Naive B cell (primary cell): ENCODE measurements at places on chromosomes 5 and 9.

DNA sequence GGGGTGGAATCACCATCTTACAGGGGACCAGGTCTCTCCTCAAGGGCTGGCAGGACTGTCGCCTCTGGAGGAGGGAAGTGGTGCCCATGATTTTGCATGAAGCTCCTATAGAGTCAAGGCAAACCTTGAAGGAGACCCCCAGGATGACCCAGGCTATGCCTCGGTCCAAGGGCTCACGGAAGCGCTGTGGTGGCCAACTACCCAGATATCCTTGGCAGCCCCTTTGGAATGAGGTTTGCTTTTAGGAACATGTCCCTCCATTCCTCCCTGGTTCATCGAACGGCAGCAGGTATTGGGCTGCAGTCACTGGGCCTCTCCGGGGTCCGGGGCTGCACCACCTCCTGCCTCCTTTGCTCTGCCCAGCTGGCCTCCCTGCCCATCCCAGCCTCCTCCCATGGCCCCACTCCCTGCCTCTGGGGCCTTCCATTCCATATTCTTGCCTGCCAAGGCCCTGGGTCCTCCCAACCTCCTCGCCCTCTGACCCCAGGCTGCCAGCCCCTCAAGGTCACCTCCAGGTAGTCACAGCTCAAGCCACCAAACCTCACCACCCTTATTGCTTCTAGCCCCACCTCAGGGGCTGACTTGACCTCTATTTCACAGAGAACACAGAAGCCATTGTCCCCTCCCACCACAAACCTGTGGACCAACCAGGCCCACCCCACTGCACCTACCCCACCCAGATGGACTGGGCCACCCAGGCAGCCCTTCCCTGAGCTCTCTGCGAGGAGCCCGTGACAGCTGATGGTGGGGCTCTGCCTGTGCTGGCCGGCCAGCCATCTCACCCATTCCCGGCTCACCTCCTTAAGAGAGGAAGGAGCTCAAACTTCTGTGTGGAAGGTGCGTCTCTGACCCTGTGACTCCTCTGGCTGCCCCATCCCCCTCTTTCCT, 3.6 kb upstream of the IL3 start:
- no peaks in the 10 kb centered on the region for H3K36me3 ChIP-seq
- no peaks in the 10 kb centered on the region for H3K4me1 ChIP-seq
- no peak overlapping the region for H3K4me3 ChIP-seq

- H3K36me3 ChIP-seq: no peaks in the 10 kb centered on the region
- no peak overlapping the region for H3K4me3 ChIP-seq
Observed at GRCh38 chr9:32931129-32931528, 70.3 kb downstream of the APTX start.

DNA sequence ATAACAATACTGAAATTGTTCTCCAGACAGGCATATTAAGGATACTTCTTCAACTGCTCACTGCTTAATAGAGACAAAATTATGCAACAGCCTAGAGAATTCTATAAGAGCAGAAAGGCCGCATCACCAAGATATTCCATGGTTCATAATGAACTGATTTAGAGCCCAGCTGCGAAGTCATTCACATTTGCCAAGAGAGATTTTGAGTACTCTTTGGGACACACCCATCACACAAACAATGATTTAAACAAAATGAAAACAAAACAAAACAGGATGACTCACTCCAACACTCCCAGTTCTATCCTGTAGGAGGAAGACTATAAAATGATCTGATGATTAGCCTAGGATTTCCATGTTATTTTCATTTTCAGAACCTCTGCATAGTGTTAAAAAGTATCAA, 145.7 kb upstream of the GNA14 start:
- no peaks in the 10 kb centered on the region for H3K27me3 ChIP-seq
- no peak overlapping the region for H3K4me3 ChIP-seq
- H3K36me3 ChIP-seq: no peaks in the 10 kb centered on the region
- no peak overlapping the region for H3K27ac ChIP-seq

DNA sequence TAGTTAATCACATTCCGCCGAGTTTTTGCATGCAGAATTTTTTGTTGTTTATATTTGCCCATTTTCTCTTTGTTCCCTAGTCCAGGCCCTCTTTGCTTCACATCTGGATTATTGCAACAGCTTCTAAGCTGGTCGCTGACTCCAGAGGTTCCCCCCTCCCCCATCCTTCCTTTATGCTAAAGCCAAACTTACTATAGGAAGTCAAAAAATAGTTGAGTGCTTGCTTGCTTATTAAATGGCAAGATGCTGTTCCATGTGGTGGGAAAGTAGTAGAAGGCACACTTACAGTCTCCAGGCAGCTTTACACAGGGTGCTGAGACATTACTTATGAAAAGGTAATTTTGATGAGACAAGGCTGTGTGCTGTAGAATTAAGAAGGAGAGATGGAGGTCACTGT, 1.3 kb downstream of the ZBTB34 start:
- DNase-seq: peak; percentile 4
- peak overlapping the region; percentile 93 for H3K27ac ChIP-seq
- H3K4me3 ChIP-seq: peak overlapping the region; percentile 75
- peaks cover 46% of the 10 kb centered on the region for H3K4me1 ChIP-seq

DNA sequence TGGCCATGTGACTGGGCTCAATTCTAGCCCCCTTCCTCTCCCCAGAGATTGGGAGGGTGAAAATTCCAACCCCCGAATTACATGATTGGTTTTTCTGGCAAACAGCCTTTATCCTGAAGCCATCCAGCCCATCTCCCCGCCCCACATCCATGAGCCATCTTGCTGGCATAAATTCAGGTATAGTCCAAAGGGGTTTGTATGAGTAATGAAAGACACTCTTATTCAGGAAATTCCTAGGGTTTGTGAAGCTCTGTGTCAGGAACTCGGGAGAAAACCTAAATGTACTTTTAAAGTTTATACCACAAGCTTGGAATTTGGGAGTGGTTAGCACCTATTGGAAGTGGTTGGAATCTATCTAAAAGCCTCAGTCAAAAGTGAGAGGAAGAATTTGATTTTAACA, 80.6 kb upstream of the SIMC1 start:
- H3K4me3 ChIP-seq: no peak overlapping the region
- H3K27ac ChIP-seq: no peak overlapping the region
- peaks cover 31% of the 10 kb centered on the region for H3K27me3 ChIP-seq
- no peak for DNase-seq

DNA sequence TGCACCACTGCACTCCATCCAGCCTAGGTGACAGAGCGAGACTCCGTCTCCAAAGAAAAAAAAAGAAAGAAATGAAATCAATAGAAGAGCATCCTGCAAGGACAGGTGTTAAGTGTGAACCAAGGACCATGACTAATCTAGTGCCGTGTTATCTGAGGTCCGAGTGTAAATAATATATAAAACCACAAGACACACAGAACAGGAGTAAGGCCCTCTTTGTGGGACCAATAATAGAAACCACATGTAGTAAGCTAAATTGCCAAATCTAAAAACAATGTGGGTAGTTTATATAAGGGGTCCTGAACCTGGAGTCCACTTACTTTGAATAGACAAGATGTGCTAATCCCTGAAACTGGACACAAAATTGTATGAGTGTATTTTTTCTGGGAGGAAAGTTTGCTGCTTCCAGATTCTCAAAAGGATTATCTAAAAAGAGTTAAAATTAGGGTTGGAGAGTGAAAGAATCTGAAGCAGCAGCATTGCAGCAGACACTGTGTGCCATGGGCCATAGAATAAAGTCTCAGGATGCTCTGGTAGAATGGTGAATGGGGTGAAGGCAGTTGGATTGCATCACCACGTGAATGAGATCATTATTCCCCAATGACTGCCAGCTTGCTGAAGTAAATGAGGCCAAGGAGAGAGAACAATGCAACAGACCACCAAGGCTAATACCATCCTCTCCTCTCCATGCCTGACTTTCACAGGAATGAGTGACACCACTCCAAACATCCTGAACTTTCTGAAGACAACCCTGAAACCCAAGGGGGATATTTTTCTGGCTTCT, 222.7 kb downstream of the DCP2 start:
- no peak overlapping the region for H3K4me3 ChIP-seq
- no peaks in the 10 kb centered on the region for H3K36me3 ChIP-seq

DNA sequence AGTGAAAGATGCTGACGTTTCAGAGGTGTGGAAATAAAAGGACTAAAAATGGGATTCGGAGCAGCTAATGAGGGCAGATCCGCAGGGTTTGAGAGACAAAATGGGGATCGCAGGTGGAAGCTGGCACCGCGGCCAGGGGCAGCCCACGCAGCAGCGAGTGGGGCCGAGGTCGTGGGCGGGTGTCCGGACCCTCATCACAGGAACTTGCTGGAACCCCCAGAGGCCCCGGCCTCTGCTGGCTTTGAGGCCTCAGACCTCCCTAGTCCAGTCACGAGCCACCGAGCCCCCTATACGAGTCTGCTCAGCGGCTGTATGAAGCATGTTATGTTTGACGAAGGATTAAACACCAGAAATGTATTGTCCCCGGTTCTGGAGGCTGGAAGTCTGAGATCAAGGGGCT, 45.8 kb upstream of the FCN1 start:
- no peak for DNase-seq
- no peaks in the 10 kb centered on the region for H3K4me1 ChIP-seq
- no peak overlapping the region for H3K4me3 ChIP-seq
- H3K27me3 ChIP-seq: peaks cover 18% of the 10 kb centered on the region
- no peaks in the 10 kb centered on the region for H3K36me3 ChIP-seq

DNA sequence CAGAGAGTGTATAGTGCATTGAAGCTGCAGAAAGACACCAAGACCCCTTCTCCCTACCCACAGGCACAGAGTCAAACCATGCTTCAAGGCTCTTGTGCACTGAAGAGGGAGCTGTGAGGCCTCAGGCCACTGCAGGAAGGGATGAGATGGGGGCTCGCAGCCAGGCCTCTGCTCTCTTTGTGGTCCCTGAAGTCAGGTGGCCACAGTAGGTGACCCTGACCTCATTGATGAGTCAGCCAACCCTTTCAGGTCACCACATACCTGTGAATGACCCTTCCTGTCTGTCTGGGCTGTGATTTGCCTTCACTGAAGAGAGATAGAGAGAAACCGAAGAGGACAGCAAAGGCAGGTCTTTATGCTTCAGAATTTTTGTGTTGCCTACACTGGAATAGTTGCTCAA, 372.1 kb downstream of the ACTL7B start:
- no peaks in the 10 kb centered on the region for H3K4me1 ChIP-seq
- DNase-seq: no peak
- no peak overlapping the region for H3K27ac ChIP-seq
